ENCODE measurements at places on chromosomes 13 and 19.

GRCh38 chr19:2239771-2240770 lies 3.4 kb downstream of the SF3A2 start:
- DNase-seq = peak; percentile 64

DNA sequence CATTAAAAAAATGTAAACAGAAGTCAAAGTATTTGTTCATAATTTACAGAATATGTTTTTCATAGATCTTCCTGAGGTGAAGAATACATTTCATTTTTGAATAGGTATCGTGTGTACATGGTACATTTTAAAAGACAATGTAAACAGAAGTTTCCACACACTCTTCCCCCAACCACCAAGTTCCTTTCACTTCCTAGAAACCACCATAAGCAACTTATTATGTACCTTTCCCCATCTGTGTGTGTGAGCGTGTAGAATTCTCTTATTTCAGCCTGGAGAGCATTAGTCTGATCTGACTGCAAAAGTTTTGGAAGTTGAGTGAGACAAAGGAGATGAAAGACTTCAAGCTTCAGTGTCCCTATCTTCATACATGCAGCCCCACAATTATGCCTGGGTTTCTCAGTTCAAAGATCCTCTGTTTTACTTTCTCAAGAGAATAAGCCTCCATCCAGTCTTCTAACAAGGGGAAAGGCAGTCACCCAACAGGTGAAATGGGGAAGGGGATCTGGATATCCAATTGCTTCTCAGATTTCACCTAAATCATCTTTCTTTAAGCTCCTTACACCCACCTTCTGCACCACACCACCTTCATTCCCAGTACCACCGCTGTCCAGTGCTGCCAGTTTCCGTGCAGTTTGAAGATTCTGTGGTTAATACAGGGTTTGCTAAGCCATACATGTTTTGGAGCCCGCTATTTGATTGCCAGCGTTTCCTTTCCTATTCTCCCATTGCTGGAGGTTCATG lies 2.1 kb downstream of the TEX30 start:
- DNase-seq = no peak

- no peak for DNase-seq
Measured at GRCh38 chr13:44197791-44198770, 175.5 kb upstream of the SERP2 start.

- no peak for DNase-seq
Measured at GRCh38 chr19:4923276-4923747, 14.0 kb downstream of the UHRF1 start.

DNA sequence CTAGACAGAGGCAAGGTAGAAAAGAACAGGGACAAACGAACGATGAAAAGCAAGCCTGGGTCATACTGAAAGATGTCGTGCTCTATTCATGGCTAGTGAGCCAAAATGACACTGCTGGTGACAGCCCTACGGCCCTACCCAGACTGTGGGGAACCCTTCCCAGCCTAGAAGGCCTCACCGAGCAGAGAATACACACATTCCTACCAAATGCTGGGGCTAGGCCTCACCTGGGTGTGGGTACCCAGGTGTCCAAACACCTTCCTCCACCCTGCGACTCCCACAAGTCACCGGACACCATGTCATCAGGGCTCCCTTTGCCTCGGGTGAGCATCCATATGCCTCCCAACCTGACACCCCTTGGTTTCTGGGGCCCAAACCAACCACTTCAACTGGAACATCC lies 85.3 kb upstream of the DOCK9 start:
- no peak for DNase-seq

DNA sequence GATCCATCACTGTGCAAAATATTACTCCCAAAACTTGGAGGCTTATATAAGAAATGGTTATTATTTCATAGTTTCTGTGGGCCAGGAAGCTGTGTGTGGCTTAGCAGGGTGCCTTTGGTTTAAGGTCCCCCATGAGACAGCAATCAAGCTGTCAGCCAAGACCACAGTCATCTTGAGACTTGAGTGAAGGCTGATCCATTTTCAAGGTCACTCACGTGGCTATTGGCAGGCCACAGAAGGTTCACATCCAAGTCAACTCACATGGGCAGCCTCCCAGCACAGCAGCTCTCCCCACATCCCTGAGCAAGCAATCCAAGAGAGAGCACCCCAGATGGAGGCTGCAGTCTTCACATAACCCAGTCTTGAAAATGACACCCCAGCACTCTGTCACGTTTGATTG lies 537.4 kb downstream of the MYO16 start:
- no peak for DNase-seq

DNA sequence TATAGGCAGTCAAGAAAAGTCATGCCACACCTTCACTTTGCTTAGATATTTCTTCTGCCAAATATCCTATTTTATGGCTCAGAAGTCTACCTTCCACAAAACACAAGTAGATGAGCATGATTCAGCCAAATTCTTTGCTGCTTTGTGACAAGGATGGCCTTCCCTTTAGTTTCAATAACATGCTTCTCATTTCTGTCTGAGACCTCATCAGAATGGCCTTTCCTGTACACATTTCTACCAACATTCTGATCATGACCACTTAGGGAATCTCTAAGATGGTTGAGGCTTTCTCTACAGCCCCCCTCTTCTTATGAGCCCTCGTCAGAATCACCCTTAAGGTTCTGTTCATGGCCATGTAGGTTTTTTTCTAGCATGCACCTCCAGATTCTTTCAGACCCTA lies 96.2 kb downstream of the COL4A2 start:
- DNase-seq = no peak

GRCh38 chr13:59710996-59711701 lies 452.6 kb downstream of the DIAPH3 start:
- DNase-seq = no peak

- no peak for DNase-seq
Measured at GRCh38 chr13:51999510-51999911, 11.7 kb downstream of the ATP7B start.

GRCh38 chr13:98557937-98558792 lies 18.7 kb downstream of the STK24 start:
- DNase-seq = no peak

- DNase-seq = no peak
Measured at GRCh38 chr19:37309834-37310575, 60.9 kb upstream of the ZNF527 start.

- DNase-seq = no peak
Measured at GRCh38 chr13:21079221-21079620, 17.8 kb upstream of the LATS2 start.

DNA sequence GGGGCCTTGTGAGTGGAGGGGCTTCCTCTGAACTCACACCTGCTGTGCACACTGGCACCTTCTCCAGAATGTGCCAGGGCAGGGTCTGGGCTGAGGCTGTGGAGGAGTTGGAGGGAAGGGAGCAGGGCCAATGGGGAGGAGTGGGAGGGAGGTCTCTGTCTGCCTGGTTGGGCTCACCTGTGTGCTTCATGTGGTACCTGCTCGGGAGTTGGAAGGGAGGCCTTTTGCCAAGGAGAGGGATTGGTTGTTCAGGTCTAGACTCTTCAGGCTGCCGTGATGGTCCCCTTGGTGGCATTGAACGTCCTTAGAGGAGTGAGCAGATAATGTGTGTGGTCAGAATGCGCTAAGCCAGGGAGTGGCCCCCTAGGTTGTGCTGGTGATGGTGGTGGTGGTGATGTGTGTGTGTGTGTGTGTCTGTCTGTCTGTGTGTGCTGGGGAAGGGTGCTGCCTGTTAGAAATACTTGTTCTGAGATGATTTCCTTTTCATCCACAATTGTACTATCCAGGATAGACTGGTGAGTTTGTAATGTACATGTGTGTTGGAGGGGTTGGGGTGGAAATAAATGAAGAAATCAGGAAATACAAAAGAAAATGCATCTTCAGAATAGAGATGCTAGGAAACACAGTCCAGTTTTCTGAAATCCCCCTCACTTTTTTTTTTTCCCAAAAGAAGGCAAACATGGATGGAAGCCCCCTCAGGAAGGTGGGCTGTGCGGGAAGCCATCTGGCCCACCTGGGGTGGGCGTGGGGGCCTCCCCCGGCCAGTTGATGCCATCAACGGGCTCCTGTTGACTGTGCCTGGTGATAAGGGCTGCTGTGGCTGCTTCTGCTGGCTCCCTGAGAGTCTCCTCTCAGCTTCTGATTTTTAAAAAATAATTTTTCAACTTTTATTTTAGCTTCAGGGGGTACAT lies 140.5 kb upstream of the ZNF536 start:
- no peak for DNase-seq

GRCh38 chr19:18506101-18506930 lies 15.6 kb downstream of the ELL start:
- no peak for DNase-seq

DNA sequence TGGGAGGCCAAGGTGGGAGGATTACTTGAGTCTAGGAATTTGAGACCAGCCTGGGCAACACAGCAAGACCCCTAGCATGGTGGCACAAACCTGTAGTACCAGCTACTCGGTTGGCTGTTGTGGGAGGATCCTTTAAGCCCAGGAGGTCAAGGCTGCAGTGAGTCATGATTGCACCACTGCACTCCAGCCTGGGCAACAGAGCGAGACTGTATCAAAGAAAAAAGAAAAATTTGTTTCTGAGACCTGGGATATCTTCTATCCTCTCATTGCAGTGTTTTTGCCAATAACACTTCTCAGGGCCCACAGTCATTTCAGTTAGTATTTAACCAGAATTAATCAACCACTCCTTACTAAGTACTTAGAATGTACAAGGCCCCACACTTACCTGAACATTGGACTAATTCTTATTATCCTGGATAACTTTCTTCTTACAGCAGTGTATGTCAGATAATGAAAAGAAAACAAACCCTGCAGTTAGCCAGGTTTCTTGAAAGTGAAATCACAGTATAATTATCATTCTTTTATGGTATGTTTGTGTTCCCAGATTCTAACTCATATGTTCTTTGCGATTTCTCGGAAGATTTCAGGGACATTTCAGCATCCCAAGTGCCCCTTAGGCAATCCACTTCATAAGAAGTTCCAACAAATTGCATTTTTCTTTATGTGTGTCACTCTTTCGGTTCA lies 75.6 kb upstream of the KLF5 start:
- DNase-seq = no peak

DNA sequence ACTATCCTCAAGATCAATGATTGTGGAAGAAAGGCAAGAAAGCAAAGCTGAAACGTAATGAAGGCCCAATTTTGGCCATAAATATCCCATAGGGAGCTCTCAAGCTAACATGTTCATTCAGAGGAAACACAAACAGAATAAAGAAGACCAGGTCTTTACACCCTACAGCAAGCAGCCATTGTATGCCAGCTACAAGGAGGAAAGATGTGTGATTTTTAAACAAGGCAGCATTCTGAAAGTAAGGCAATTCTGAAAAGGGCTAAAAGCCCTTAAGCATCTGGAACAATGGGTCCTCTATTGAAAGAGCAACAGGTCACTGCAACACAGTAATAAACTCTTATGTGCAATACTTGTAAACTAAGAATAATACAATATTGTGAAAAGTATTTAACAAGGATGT lies 1002.4 kb downstream of the SLITRK1 start:
- DNase-seq = no peak

DNA sequence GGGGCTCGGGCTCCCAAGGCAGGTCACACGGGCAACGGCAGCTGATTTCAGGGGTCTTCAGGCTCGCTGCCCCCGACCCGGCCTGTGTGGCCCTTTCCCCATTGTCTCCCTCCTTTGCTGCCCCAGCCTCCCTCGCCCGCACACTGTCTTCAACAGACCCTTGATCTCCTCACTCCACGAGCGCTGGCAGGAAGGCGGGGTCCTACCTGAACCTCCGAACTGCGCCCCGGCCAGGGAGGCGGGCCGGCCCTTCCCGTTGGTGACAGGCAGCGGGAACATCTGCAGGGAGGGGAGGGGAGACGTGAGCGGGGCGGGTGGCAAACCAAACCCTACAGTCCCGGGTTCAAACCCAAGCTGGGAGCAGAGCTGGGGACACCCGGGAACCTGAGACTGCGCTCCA lies 6.3 kb downstream of the TCF3 start:
- DNase-seq = no peak

DNA sequence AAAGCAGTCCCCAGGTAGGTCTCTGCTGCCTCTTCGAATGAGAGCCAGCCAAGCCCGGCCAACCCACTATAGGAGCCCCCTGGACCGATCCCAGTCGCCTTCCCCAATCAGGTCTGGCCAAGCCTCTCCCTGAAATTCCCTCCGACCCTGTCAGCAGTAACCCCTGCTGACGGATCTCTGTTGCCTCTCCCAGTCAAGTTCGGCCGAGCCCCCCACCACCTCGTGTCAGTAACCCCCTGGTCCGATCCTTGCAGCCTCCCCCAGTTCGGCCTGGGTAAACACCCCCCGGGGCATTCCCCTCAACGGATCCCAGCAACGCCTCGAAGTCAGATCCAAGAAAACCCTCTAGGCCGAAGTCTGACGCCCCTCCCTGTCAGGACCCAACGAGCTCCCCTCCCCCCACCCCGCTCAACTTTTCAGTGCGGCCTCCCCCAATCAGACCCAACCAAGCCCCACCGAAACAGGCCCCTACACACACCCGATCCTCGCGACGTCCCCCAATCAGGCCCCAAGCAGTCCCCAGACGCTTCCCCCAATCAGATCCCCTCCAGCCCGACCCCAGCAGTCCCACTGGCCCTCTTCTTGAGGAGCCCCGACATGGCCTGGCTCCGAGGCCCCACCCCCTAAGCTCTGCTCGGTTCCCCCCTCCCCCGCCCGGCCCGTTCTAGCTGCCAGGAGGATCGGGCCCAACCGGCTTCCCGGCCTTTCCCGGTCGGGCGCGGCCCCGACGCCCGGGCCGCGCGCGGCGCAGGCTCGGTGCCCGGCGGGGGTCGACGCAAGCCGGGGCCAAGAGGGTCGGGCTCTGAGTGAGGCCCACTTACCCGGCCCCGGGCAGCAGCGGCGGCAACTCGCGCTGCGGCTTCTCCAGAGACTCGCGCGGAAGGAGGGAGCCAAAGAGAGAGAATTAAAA lies 1.8 kb downstream of the TNPO2 start:
- DNase-seq = peak; percentile 57

DNA sequence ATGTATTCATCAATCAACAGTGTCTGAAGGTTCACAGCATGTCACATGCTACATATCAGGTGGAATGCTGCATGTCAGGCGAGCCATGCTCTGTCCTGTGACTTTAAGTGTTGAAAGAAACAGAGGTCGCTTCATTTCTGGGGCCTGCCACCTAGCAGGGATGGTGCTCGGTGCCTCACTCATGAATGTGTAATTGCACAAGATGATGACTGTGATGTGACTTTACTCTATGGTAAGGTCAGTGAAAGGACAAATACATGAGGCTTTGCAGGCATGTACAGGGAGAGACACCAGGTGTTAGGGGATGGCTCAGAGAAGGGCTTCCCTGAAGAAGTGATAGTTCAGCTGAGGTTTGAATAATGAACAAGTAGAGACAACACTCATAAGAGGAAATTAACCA lies 66.7 kb downstream of the FRY start:
- peak; percentile 35 for DNase-seq

DNA sequence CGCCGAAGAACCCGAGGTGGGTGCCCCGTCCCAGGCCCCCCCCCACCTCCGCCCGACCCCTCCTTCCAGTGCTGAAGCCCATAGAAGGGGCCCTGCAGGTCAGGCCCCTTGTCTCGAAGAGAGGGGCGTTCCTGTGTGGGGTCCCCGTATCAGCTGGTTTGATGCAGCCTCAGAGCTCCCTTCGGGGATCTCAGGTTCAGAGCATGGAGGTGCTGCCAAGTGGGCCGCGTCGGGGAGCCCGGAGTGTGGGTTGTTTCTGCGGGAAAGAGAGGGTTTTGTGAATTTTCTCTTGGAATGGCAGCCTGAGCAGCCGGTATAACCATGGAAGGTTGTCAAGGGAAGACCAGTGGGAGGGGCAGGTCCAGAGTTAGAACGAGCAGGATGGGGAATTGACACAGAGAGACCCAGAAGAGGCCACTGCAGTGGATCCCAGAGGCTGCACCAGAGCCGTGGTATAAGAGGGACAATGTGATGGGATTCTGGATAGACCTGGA lies 384 bp downstream of the TRAPPC2B start:
- peak; percentile 18 for DNase-seq

- no peak for DNase-seq
Measured at GRCh38 chr19:37926711-37927110, 19.7 kb downstream of the SIPA1L3 start.

GRCh38 chr19:33189453-33189852 lies 4.7 kb upstream of the LRP3 start:
- no peak for DNase-seq

Measured in suppressor macrophage treated with lipopolysaccharide for 1 hour (primary cell).